AG09319 (cell line): ENCODE measurements at places on chromosomes 2 and 18.

GRCh38 chr2:138962686-138963085, 182.5 kb upstream of the NXPH2 start:
- no peak for DNase-seq

DNA sequence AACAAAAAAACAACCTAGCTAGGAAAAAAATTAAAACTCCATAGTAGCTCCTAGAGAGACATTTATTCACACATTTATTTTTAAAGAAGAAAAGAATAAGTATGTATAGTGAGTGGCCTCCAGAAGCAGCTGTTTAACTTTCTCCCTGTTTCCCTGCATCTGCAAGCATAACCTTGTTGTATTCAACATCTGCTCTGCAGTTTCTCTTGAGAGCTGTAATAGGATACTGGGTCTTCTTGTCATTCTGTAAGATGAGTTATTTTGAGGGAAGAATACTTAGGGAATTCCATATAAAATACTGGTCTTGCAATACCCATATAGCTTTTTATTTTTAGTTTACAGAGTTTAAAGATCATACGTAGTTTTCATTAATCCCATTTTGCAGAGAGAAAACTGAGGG, 246.6 kb downstream of the LRRTM1 start:
- DNase-seq, result no peak

- no peak for DNase-seq
Measured at GRCh38 chr18:54787121-54787520, 41.2 kb upstream of the RAB27B start.

DNA sequence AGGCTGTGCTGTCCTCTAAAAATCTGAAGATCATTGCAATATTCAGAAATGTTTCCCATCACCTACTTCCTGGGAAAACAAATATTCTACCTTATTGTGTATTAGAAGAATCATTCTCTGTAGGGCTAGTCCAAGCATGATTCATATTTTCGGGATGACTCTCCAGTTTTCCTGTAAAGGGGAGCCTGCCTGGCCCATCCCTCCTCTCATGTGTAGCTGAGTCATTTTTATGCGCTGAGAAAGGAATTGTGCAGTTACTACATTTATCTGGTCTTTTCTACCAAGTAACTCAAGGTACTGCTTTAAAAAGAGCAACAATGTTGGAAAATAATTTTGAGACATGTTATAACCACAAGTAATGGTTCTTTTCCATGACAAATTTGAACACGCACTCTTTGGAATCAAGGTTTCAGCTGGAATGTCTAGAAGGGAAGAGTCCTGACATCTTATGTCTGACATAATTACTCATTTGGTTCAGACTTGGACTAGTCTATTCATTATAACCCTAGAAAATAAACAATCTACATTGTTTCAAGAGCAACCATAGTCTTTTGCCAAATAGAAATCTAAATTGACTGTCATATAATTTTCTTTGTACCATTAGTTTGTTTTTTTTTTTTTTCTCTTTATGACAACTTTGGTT, 6.6 kb downstream of the DSG3 start:
- no peak for DNase-seq

DNA sequence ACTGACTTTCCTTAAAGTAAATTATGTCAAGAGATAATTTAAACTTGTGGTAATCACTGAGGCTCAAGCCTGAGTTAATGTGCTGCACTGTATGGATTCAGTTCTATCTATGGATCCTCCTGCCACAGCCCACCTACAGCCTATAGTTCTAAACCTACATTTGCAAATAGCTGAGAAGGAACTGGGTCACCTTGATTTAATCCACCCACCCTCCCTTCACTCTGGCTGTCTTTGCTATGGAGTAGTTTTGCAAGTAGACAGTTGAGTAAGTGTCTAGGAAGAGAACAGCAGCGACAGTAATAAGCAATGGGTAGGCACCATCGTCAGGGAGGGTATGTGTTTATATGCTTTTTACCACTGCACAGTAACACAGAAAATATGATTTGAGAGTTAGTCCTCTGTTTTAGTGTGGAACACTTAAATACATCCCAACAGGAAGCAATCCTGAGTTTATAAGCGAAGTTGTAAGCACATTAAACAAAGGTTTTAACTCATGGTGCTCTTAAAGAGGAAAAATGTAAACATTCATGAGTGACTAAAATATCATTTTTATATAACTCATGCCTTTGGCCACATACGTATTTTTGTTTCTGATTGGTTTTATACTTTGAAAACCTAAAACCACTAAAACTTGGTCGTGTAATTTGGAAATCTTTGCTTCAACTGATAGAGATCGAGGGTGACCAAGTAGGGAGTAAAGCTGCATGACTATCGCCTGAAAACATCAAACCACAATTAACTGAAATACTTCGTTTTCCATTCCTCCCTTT, 36.3 kb upstream of the CHRNA1 start:
- no peak for DNase-seq

GRCh38 chr2:24471662-24472061, 19.4 kb upstream of the NCOA1 start:
- no peak for DNase-seq

DNA sequence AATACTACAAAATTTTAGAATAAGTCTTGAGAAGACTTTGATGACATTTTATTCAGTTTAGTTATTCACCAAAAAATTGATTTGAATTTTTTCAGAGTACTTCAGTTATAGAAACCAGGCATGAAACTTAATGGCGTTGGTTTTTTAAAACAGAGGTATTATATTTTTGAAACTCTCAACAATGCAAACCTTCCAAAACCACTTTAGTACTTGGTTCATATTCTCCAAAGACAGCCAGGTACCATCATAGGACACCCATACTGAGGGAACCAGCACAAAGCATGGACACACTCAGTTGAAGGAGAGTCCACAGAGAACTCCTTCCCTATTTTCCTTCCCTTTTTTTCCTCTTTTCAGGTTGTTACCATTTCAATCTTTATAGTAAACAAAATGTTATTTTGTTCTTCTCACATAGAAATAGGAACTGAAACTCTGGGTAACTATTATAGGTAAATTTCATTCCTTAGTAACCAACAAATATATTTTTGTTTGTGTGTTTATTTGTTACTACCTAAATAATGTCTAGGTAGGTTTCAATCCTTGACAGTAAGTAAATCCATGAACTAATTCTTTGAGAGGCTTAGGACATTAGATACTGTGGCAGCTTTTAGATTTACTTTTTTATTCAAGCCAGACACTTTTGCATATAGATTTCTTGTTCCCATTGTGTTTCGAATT, 95.8 kb downstream of the TMEFF2 start:
- DNase-seq, result no peak

DNA sequence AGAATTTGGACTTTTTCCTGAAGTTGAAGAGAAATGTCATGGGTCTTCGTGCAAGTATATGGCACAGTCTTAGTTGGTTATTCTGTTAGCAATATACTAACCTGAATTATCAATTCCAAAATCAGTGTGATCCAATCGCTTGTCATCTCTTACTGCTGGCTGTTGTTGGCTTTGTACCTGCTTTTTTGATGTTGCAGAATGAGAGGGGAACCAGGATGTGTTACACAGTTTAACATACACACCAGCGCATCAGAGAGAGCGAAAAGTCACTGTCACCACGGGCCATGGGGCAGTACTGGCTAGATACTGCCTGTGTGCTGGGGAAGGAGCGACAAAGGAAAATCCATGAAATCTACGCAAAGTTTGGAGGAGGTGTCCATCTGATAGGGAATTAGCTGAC, 59.3 kb upstream of the SPP2 start:
- DNase-seq, result no peak

GRCh38 chr2:142965443-142965842, 88.0 kb downstream of the KYNU start:
- DNase-seq, result no peak

- no peak for DNase-seq
Measured at GRCh38 chr18:49573835-49574234, 12.0 kb downstream of the LIPG start.

GRCh38 chr18:76265497-76266235, 229.4 kb downstream of the ZNF516 start:
- DNase-seq, result peak; percentile 4
